Left ventricle myocardium superior (tissue), 1 donor: ENCODE measurements at places on chromosomes 7 and 10. TPM values are rescaled to one million over a fixed set of nuclear protein-coding genes. Genes with fewer than 3 reads are reported as not detected.

Gene GPR15LG
- not detected for total RNA-seq

Gene NEUROD6
- total RNA-seq = not detected

Gene URGCP
- 40.3 TPM for total RNA-seq

Gene AGBL3
- 1.1 TPM for total RNA-seq

Gene ERVW-1
- not detected for total RNA-seq

Gene IKZF1
- total RNA-seq = 3.7 TPM

Gene EVX1
- total RNA-seq = not detected

Gene DLX5
- total RNA-seq = not detected

Gene SH2D4B
- total RNA-seq = not detected

Gene DDX50
- total RNA-seq = 20.4 TPM
